ENCODE measurements at places on chromosomes 1 and 21.

- no peak for DNase-seq
Measured at GRCh38 chr1:193187114-193187513, 701 bp upstream of the B3GALT2 start.

DNA sequence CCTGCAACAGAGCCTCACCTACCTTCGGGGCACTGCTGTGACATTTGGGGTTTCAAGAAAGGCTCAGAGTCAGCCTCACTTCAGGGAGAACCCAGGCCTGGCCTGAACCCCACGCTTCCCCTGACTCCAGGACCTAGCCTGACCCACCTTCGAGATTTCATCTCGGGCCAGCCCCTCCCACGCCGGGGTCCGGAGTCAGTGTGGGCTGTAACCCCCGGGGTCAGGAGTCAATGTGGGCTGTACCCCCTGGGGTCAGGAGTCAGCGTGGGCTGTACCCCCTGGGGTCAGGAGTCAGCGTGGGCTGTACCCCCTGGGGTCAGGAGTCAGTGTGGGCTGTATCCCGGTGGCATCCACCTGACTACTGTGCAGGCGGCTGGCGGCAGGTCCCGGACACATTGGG lies 183.0 kb upstream of the RAB4A start:
- DNase-seq: no peak

GRCh38 chr1:15001317-15001915 lies 152.1 kb upstream of the TMEM51 start:
- no peak for DNase-seq

DNA sequence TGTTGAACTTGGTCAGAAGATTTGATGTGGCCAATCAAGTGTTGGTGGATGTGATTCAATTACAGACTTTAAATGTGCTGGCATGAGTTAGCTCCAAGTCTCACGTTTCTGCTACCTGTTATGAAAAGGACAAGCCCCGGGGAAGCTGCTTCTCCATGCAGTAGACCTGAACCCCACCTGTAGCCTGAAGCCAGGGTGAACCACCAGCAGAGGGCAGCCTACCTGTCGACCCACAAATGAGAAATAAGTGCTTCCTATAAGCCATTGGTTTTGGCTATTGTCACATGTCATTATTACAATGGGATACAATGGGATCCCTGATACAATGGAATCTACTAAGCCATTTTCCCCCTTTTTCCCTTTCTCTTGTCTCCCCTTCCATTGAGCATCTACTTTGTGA lies 230.2 kb downstream of the PRDM2 start:
- DNase-seq: no peak

GRCh38 chr21:45316871-45317397 lies 29.2 kb upstream of the POFUT2 start:
- no peak for DNase-seq

GRCh38 chr1:33056426-33056825 lies 19.7 kb upstream of the AK2 start:
- DNase-seq: no peak

Measured in hindlimb muscle (tissue), 1 donor.